ENCODE measurements at places on chromosomes 13 and 19. TPM values are rescaled to one million over a fixed set of nuclear protein-coding genes. Genes with fewer than 3 reads are reported as not detected.

Gene WDR62
- total RNA-seq, result 13.3 TPM

Gene FUT3
- 7.7 TPM for total RNA-seq

DNA sequence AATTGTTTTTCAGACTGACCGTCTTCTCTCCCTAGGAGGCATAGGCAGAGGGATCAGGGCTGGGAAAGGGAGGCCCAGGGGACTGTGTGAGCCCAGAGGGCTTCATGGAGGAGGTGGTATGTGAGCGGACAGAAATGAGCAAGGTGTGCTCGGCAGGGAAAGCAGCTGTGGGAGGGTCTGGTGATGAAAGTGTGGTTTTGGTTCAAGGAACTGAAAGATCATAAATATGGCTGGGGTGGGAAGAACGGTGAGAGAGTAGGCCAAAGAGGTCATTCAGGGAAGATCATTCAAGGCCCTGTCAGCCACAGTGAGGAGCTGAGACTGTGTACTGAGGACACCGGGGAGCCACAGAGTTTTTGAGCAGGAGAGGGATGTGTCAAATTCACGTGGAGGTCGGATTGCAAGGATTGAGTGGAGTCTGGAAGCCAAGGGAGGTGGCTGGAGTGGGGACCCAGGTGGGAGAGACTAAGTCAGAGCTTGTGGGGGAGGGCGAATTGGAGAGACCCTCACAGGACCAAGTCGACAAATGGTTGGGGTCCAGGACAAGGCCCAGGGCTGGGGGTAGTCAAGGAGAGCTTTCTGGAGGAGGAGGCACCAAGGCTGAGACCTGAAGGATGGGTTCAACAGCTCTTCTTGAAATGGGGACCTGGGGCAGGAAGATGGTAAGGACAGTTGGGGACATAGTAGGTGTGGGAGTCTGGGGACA, 7.6 kb downstream of the PLD3 start:
- DNase-seq, result no peak

DNA sequence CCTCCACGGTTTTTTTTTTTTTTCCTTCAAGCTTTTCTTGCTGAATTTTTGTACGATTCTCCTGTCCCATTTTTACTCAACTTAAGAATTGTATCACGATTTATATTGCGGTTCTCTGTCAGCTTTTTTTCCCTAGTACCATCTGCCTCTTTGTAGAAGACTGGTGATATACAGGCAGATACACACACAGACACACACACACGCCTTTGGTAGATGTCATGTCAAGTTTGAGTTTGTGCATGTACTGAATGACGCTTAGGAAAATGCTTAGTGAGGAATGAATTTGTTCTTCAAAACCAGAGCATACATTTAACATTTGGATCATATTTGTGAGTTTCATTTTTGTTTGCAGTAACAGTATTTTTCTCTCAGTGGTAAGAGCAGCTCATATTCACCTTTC, 82.0 kb upstream of the MBNL2 start:
- no peak for DNase-seq

- DNase-seq, result no peak
These were observed 25.3 kb downstream of the PEPD start for GRCh38 chr19:33496038-33496895.

Gene ADAT3
- total RNA-seq, result 10.3 TPM

- no peak for DNase-seq
These were observed 53.6 kb downstream of the USPL1 start for GRCh38 chr13:30671271-30671815.

GRCh38 chr19:12133069-12133468, 7.1 kb downstream of the ZNF20 start:
- DNase-seq, result no peak

DNA sequence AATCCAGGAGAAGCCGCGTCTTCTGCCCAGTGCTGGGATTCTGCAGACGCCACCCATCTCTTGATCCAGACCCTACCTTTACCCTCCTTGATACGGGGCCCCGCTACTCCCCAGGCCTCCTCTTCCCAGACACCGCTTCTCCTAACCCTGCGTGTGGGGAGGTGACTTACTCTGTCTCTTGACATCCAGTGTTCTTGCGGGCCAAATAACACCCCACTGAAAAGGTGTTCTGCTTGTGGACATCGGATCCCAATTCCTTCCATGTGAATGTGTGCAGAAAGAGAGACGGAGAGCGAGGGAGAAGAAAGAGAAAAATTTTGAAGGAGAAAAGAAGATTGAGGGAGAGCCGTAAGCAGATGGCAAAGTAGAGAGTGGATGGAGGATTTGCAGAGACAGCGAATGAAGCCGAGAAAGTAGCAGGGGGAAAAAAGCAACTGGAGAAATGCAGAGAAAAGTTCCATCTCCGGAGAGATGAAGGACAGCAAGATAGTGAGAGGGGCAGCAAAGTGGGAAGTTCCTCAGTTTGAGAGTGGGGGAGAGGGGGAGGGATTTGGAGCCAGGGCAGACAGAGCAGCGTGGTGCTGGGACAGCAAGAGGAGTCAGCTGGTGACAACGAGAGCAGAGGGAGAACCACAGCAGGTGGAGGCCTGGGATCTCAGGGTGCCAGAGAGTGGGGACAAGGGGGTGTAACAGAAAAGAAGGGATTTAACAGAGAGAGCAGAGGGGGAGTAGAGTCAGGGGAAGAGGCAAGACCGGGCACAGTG, 814 bp downstream of the ZNF480 start:
- no peak for DNase-seq

Gene ZNF442
- 1.1 TPM for total RNA-seq

Gene IPO5
- total RNA-seq, result 181 TPM

DNA sequence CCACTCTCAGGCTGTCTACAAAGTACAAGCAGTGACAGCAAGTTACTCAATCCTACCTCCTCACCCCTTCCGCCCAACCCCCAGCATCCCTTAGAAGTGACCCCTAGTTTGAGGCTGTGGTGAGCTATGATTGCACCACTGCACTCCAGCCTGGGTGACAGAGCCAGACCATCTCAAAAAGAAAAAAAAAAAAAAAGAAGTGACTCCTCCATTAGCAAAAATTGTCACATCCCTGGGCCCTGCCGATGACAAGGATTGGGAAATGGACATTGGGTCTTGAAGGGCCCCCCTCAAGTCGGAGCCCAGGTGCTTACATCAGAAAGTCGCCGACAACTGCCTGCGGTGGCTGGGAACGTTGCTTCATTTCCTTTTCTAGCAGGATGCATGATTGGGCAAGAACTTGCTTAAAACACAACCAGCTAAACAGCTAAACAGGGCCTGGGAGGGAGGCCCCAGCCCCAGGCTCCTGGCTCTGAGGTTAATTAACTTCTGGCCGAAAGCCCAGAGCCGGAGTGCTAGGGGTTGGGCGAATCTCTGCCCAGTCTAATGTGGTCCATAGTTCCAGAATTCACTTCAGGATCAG, 15.3 kb downstream of the RAB3D start:
- DNase-seq, result peak; percentile 57

DNA sequence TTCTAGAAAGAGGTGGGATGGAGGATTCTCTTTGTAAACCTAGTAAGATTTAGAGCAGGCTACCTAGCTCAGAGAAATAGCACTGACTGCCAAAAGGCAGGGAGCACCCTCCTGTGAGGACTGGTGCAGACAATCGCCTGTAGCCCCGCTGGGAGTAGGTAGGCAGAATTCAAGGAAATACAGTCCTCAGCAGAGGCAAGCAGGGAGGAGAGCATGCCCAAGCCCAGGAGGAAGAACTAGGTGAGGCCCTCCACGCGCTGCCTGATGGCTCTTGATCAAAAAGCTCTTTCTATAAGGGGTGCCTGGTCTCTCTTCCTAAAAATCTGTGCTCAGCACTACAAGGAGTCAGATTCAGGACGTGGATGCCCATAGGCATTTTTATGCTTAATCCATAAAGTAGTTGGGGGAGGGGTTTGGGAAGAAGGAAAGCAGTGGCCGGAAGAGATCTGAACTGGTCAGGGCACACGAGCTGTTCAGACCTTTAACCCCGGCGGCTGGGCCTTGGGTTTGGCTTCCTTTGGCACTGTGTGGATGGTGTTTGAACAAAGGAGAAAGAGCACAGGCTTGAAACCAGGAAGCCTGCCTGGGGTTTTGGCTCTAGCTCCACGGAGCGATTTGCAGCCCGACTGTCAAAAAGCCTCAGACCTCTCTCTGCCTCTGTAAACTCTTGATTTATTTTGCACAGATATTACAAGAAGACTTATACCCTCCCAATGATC, 320.6 kb downstream of the FOXO1 start:
- no peak for DNase-seq

Gene POLR1G
- total RNA-seq, result 25.9 TPM

DNA sequence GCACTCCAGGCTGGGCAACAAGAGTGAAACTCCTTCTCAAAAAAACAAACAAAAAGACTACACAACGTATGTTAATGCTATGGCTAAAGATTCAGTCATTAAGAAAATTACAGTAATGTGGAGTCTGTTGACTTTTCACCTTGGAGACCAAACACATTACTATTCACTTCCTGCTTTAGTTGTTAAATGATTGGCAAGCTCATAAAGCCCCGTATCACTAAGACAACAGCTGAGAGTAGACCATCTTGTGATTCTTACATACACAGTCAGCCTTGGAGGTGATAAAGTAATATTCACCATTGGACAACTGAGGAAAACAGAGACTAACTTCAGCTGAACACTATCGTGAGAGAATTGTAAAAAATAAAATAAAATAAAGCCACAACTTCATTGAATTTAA, 86.5 kb downstream of the KCTD12 start:
- DNase-seq, result peak; percentile 32

DNA sequence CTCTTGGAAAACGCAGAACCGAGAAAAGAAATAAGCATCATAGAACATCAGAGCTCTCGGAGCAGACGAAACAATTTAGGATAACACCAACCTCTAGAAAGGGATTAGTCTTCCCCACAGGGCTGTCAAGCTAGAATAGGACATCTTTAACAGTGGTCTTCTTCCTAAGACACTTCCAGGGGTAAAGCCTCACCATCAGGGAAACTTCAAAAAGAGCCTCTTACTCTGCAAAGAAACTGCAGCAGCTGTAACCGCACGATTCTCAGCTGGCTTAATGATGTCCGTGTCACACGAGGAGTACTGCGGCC, 642 bp downstream of the ZNF571 start:
- no peak for DNase-seq

GRCh38 chr19:5832527-5833216, 6.8 kb downstream of the FUT6 start:
- DNase-seq, result no peak

Gene C1QTNF9B
- total RNA-seq, result 0.23 TPM

Gene FCGBP
- 0.52 TPM for total RNA-seq

- DNase-seq, result no peak
These were observed 205.5 kb downstream of the NDFIP2 start for GRCh38 chr13:79686441-79686840.

- no peak for DNase-seq
These were observed 514 bp upstream of the MCEMP1 start for GRCh38 chr19:7676376-7676775.

DNA sequence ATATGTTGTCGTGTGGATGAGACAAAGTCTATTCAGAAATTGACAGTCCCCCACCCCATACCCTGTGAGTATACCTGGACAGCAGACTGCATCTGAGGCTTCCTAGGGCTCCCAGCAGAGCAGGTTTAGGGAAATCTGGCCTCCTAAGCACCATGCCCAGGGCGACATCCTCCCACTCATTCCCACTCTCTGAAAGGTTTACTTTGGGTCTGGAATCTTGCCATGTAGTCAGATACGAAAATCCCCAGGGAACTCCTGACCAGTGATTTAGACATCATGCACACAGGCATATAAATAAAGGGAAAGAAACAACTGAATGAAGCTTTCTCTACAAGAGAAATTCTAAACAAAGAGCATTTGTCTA, 717 bp upstream of the NALCN start:
- DNase-seq, result peak; percentile 91

Gene GEMIN7
- total RNA-seq, result 35.5 TPM

Gene ZNF135
- total RNA-seq, result not detected

Gene ZNF723
- total RNA-seq, result not detected

DNA sequence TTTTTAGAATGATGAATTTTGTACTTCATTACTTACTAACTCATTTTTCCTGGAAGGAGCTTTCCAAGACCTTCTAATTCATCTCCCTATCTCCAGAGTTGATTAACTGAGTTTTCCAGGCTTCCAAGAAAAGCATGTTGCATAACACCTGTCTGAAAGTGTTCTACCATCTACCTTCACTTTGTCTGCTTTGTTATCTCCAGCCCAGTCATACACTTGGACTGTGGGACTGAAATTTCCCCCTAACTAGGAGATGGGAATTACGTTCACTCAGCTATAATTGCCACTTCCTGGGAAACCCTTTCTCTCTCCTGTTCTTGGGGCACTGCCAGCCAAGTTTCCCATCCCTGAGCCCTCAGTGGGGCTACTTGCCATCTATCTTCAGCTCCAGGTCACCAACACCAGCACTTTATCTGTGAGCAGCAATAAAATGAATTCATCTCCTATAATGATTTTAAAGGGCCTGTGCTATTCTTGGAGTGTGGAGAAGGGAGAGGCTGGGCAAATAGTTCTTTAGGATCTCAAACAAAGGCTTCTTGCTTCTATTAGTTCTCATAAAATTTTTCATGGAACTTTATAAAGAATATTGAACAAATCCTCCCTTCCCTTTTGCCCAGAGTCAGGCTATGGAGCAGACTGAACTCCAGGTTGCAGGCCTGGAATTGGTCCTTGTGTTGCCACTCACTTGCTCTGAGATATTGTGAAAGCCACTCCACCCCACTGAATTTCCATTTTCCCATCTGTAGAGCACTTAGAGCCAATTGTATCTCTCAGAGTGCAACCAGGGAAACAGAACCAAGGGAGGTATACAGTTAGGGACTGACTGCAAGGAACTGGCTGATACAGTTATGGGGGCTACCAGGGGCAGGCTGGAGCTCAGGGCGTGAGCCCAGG, 17.8 kb upstream of the ATP12A start:
- no peak for DNase-seq

DNA sequence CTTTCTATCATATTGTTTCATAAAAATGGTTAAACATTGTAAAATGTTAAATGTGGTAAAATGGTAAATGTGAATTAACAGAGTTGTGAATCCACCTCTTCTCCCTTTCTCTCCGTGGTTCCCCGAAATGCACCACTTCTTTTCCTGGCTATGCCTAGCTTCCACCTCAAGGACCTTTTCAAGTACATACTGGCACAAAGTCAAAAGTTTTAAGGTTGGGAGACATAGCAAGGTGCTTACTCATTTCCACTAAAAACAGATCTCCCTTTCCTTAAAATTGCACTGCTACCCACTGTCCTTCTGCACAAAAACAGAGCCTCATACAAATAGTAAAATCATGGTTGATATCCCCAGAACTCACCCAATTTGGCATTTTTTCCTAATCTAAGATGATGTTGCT, 558.2 kb downstream of the SLITRK6 start:
- DNase-seq, result peak; percentile 89

- no peak for DNase-seq
These were observed 45.2 kb downstream of the SCEL start for GRCh38 chr13:77580748-77581147.

GRCh38 chr13:110307767-110308655, 927 bp downstream of the COL4A2 start:
- peak; percentile 53 for DNase-seq

GRCh38 chr19:30924670-30925069, 424.6 kb downstream of the TSHZ3 start:
- DNase-seq, result no peak

- DNase-seq, result no peak
These were observed 34.7 kb upstream of the RANBP3 start for GRCh38 chr19:6012426-6013170.

Gene DMWD
- total RNA-seq, result 50.3 TPM

- no peak for DNase-seq
These were observed 916.6 kb downstream of the DIAPH3 start for GRCh38 chr13:59247171-59247570.

GRCh38 chr13:77040835-77041234, 13.9 kb upstream of the FBXL3 start:
- no peak for DNase-seq

GRCh38 chr13:75860935-75861334, 224.8 kb downstream of the LMO7 start:
- DNase-seq, result no peak

Data from PC-3 (cell line).